ENCODE measurements at places on chromosomes 6 and 20.

DNA sequence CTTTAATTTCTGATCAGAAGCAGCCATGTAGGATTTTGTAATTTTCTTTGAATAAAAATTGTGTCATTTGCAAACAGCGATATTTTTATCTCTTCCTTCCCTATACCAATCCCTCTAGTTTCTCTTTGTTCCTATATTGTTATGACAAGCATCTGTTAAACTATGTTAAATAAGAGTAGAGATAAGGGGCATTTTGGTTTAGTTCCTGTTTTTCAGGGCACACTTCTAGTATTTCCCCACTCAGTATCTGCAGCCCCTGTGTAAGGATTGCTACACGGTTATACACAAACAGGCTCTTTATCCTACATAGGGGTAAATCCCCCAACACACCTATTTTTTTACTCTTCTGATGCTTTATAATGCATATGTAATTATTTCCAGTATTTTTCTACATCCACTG lies 42.1 kb downstream of the TRERF1 start:
- DNase-seq: no peak

DNA sequence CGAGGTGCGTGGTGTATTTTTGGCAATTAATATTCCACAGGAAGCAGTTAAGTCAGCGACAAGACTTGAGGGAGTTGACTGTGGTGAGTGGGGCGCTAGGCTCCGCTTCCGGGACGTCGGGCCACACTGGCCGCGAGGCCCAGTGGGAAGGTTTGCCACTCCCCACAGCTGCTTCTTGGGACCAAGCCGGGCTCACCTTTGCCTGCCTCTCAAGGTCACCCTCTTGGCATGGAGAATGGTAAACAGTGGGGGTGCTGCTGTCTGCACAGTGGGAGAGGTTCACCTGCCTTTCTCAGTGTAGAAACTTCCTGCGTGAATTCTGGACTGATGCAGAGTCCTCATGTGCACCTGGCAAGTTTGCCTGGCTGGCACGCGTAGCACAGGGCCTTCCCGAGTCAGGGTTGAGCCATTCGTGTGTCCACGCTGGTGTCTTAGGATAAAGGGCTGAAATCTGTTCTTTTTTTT lies 6.4 kb downstream of the OSBPL2 start:
- no peak for DNase-seq

GRCh38 chr6:68651011-68651985 lies 16.2 kb downstream of the ADGRB3 start:
- DNase-seq: peak; percentile 63

GRCh38 chr6:140548366-140548765 lies 1173.9 kb upstream of the CITED2 start:
- no peak for DNase-seq

DNA sequence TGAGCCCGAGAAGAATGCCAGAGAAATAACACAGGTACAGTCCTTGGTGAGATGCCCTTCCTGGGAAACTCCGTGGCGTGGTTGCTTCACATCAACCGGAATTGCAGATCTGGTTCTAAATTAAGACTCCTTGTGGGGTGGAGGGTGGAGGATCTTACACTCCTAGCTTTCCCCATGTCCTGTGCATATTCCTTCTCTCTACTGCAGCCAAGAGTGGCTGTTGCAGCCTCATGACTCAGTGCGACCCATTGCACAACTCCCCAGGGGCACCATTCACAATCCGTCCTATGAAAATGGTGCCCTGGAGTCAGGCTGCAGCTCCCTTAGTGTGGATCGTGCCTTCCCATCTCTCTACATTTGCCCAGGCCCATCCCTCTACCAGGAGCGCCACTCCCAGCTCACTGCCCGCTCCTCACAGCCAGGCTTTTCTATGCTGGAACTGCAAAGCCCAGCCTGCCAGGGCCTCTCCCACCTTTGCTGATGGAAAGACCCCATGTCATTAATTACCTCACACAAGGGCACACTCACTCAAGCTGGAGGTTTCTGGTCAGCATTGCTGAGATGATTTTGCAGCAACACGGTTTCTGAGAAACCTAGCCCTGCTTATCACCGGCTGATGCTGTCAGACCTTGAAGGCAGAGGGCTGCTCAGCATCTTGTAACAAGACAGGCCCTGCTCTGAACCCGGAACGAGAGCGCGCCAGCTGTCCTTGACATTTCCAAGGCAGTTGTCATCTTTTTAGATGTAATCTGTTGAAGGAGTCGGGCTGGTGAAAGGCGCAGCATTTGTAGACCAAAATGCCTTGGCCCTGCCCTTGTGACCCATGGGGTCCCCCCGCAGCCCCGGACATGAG lies 39.7 kb downstream of the SIRPA start:
- DNase-seq: peak; percentile 68

DNA sequence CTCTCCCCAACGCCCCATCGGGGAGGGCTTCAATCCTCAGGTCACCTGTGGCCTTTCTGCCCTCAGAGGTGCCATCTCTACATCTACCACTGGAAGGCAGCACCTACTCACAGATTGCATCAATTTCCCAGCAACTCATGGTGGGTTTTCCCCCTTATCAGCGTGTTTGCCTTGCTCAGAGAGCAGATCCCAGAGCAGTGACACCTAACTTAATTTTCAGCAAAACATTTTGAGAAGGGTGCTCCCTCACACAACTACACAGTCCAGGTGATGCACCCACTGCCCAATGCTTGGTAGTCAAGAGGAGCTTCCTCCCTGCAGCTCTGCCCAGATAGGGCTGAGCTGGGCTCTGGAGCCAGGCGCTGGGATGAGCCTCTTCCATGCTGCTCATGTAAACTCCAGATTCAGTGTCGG lies 48.2 kb downstream of the PLG start:
- no peak for DNase-seq

DNA sequence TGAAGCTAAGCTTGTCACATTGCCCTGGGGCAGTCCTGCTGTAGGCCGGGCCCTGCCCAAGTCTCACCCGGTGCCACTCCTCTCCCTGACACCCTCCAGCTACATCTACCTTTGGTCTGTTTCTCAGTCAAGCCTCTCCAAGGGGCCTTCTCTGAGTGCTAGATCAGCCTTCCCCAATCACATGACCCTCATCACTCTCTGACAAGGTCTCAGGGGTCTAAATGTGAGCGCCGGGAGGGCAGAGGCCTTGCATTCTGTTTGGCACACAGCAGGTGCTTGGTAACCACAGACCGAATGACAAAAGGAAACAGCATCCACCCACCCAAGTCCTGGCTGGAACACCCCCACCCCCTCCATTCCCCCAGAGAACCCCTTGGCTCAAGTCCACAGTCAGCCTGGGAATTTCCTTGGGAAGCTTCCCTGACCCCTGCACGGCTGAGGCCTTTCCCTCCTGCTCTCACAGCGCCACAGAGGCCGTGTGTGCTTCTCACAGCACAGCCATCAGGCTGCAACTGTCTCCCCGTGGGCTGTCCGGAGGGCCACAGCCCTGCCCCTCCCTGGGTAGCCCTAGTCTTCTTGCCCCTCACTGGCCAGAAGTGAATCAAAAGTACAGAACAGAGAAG lies 32.9 kb downstream of the PKIG start:
- no peak for DNase-seq

- DNase-seq: no peak
Observed at GRCh38 chr6:43744931-43745727, 24.9 kb upstream of the VEGFA start.

DNA sequence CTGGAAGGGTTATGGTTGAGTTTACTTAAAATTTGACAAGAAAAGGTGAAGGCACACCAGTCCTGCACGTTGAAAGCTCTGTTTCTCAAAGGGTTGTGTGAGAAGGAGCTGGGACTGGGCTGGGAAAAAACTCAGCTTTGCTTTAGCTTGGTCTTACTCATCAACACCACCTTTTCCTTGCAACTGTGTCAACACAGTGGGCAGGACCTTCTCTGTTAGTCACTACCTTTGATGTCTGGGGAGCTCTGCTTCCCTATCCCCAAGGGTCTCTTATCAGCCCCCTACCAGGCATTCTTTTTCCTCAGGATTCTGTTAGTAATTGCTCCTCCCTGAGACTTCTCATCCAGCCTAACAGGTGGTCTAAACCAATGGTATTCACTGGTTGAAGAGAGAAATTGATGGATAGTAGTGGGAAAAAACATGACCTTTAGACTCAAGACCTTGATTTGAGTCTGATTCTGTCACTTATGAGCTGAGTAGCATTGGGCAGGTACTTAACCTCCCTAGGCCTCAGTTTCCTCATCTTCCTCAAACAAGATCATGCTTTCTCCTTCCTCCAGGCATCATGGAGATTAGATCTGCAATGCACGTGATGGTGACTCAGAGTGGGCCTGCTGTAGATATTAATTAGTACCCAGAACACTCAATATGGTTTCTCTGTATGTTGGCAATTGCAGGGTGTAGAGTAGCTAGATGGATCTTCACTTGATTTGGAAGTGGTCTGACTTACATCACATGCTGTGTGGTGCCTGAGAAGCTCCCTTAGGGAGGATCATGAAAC lies 17.2 kb upstream of the FOXA2 start:
- DNase-seq: no peak

- no peak for DNase-seq
Observed at GRCh38 chr20:22692119-22692475, 107.7 kb upstream of the FOXA2 start.

- no peak for DNase-seq
Observed at GRCh38 chr20:54633374-54634355, 158.3 kb downstream of the DOK5 start.

GRCh38 chr20:18090477-18090876 lies 32.8 kb upstream of the OVOL2 start:
- no peak for DNase-seq

DNA sequence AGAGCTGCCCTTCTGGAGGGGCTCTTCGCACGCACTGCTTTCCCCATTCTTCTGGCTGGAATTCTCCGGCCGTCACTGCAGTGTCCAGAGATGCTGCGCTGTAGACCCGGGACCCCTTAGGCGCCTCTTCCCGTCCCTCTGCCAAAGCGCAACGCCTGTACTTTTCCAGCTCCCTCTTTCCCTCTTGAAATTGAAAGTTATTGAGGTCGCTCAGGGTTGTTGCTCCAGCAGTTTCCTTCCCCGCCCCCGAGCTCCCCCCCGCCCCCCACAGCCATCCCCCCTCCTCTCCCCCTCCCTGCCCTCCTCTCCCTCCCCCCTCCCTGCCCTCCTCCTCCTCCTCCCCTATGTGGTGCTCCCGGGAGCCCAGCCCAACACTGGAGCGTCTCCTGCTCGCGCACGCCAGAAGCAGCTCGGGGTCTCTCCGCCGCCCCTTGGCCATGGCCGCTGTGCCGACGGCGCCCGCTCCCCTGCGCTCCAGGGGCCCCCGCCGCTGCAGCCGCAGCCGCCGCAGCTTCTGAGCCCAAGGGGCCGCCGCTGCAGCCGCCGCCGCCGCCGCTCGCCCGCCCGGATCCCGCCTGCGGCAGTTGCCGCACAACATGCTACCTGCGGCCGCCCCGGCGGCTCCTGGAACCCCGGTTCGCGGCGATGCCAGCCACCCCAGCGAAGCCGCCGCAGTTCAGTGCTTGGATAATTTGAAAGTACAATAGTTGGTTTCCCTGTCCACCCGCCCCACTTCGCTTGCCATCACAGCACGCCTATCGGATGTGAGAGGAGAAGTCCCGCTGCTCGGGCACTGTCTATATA lies at the start of gene RSPO3:
Gene RSPO3 (plus strand): TSS at position 374 of the 804 bp plus-strand sequence. CDS start 522 bp downstream, outside the sequence.
- no peak for DNase-seq

DNA sequence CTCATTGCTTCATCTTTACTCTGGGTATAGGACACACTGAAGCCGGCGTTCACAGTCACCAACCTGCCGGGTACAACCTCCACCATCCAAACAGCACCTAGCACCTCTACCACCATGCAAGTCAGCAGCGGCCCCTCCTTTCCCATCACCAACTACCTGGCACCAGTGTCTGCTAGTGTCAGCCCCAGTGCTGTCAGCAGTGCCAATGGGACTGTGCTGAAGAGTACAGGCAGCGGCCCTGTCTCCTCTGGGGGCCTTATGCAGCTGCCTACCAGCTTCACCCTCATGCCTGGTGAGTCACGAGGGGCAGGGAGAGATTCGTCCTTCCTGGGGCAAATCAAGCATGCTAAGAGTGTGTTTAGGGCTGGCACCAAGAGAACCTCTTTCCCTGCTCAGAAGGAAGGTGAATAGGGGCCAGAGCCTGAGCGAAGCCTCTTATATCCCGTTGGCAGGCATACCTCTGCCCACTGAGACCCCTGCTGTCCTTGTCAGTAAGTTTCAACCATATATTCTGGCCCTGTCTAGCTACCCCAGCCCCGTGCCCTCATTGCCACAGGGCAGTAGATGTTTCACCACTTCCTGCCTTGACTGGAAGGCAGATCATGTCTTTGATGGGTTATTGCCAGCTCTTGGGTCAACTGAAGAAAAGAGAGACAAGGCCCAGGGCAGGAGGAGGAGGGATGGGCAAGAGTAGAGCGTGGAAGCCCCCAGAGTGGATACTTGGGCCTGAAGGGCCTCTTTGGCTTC lies 4.8 kb downstream of the SRF start:
- no peak for DNase-seq
